ENCODE measurements at places on chromosomes 1 and 21. TPM values are rescaled to one million over a fixed set of nuclear protein-coding genes. Genes with fewer than 3 reads are reported as not detected.

The S100B gene
- not detected for total RNA-seq

The RHD gene
- total RNA-seq, result not detected

The GCSAML gene
- not detected for total RNA-seq

The EPB41 gene
- total RNA-seq, result 55.7 TPM

The RBM34 gene
- 104 TPM for total RNA-seq

The C1orf87 gene
- total RNA-seq, result not detected

The SHISA4 gene
- 5.8 TPM for total RNA-seq

The HPDL gene
- 8.7 TPM for total RNA-seq

The CFAP410 gene
- total RNA-seq, result 33.1 TPM

The FCGR2B gene
- not detected for total RNA-seq

The THEMIS2 gene
- 8.8 TPM for total RNA-seq

The ZC3H11A gene
- total RNA-seq, result 56.1 TPM

The RPE65 gene
- total RNA-seq, result not detected

The RO60 gene
- 92.0 TPM for total RNA-seq

The RCAN3 gene
- 37.2 TPM for total RNA-seq

The CFHR1 gene
- total RNA-seq, result not detected

The FAM78B gene
- total RNA-seq, result 2.4 TPM

The FAM177B gene
- total RNA-seq, result not detected

The OMA1 gene
- total RNA-seq, result 13.0 TPM

The NECTIN4 gene
- total RNA-seq, result not detected

The HJV gene
- not detected for total RNA-seq

The RYR2 gene
- total RNA-seq, result 1.2 TPM

The FAM43B gene
- total RNA-seq, result 0.11 TPM

The THEM4 gene
- total RNA-seq, result 5.8 TPM

The LCE1E gene
- total RNA-seq, result not detected

The LINGO4 gene
- not detected for total RNA-seq

The AGPAT3 gene
- total RNA-seq, result 43.0 TPM

The DDR2 gene
- total RNA-seq, result 0.56 TPM

The NAV1 gene
- total RNA-seq, result 36.3 TPM

The HDGF gene
- 495 TPM for total RNA-seq

The TNFSF4 gene
- 2.8 TPM for total RNA-seq

The RPTN gene
- not detected for total RNA-seq

The CDK18 gene
- 58.1 TPM for total RNA-seq
